ENCODE measurements at places on chromosomes 6 and 20.
A peak's percentile ranks its signal among the peaks of the same experiment; 100 is the strongest.

GRCh38 chr6:5045416-5045815, 39.7 kb upstream of the PPP1R3G start:
- DNase-seq: no peak

DNA sequence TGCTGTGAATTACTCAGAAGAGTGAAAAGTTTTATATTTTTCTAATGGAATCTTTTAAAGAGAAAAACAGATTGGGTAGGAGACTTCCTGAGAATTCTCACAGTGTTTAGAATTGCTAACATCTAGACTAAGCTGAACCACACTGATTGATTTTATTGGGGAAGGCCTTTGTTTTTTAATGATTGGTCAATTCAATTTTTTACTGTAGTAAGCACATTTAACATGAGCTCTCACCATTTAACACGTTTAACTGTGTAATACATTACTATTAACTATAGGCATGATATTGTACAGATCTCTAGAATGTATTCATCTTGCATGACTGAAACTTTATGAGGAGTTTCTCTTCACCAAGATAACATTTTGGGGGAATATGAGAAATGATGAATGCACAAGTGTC, 987.3 kb downstream of the PHF3 start:
- DNase-seq: no peak

DNA sequence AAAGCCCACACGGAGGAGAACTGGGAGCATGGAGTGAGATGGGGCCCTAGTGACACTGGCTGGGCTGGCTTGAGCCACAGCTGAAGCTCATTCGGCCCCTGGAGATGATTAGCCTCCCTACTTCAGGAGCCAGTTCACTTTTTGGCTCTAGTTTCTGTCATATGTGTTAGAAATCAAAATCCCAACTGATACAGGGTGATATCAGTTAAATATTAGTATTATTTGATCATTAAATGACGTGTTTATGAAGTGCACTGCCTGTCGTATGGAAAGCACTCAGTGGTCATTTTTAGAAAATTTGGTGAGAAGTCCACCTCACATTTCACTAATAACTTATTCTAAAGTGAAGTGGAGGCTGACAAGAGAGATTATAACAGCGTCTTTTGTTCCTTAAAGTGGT, 59.0 kb downstream of the TULP4 start:
- DNase-seq: no peak

DNA sequence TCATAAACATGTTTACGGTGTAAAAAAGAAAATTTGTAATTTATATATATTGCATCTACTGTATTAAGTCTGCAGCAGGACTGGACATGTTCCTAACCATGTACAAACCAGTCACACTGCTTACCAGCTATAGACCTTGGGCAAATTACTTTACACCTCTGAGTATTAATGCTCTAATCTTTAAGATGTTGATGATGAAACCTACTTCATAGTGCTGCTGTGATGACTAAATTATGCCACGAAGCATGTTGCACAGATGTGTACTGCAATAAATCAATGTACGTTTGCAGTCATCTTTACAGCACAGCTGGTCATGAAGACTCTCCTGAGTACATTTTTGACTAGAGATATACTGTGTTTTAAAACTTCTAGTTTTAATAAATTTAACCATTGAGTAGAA, 42.6 kb downstream of the PRKN start:
- peak; percentile 24 for DNase-seq

DNA sequence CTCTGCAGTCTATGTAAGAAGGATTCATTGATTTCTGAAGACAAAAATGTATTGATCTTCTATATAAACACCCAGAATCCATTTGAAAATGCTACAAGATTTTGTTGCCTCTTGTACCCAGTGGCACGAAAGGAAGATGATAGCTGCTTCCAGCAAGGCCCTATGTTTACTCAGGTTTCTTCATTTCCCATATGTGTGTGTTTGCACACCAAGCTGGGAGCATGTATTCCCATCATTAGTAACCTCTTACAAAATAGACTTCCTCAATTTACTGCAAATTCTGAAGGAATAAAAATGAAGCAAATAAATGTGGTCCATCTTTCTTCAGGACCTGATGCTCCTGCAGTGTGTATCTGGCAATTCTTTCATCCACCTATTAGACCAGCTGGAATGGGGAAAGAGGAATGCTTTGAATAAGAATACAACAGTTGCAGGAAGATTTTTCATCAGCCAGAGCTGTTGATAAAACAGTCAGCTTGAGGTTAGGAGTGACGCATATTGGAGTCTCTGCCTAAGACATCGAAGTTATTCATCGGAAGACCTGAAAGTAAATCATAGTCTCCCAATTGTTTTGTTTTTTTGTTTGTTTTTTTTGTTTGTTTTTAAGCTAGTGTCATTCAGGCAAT, 132.3 kb downstream of the PDE7B start:
- no peak for DNase-seq

GRCh38 chr20:4443016-4443415, 278.7 kb upstream of the PRND start:
- DNase-seq: no peak

DNA sequence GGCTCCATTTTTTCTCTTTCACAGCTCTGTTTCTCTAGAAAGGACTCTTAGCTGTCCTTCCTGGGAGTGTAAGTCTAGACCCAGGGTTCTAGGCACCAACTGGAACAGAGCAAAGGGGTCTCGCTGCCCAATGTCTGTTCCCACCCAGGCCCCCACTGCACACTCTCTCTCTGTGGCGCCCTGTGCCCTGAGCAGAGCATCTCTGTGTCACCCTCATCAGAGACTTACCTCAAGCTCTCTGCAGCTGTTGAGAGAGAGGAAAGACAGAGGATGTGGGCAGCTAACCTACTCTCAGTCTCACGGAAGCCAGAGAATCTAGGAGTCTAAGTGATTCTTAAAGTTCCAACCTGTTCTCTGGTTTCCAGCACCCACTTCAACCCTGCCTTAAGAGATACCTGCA, 9.5 kb downstream of the NCR2 start:
- no peak for DNase-seq

GRCh38 chr6:3324262-3324942, 65.7 kb downstream of the PSMG4 start:
- no peak for DNase-seq

DNA sequence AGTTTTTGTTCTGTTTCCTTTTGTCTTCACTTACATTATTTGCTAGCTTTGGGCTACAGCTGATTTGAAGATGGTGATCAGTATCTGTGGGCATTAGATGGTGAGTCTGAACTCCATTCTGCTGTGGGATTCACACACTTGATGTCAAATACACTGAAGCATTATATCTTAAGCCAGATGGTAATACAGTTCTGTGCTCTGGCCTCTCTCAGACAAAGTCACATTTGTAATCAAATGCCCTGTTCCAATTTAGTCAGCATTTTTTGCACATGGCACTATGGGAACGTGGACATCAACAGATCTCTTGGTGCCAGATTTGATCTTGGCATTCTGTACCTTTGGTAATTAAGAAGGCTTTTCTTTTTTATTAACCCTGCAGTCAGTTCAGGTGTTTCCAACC, 56.0 kb downstream of the SASH1 start:
- DNase-seq: peak; percentile 20

- DNase-seq: no peak
Measured at GRCh38 chr6:37821446-37821845, 1.9 kb downstream of the ZFAND3 start.

- DNase-seq: no peak
Measured at GRCh38 chr6:140203661-140204147, 829.3 kb upstream of the CITED2 start.

DNA sequence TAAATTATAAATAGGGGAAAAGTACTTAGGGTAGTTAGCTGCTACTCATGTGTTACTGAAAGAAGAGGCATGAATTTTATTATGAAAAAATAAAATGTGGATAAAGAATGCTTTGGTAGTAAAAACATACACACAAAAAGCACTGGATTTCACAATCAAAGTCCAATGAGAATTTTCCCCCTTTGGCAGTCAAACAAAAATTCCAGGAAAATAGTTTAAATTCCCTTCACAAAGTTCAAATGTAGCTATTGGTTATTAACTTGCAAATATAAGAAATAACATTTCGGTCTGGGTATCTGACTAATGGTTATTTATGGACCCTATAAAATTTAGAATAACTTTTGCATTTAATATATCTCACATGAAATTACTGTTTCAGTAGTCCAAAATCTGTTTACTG, 210.4 kb downstream of the FOXC1 start:
- no peak for DNase-seq

DNA sequence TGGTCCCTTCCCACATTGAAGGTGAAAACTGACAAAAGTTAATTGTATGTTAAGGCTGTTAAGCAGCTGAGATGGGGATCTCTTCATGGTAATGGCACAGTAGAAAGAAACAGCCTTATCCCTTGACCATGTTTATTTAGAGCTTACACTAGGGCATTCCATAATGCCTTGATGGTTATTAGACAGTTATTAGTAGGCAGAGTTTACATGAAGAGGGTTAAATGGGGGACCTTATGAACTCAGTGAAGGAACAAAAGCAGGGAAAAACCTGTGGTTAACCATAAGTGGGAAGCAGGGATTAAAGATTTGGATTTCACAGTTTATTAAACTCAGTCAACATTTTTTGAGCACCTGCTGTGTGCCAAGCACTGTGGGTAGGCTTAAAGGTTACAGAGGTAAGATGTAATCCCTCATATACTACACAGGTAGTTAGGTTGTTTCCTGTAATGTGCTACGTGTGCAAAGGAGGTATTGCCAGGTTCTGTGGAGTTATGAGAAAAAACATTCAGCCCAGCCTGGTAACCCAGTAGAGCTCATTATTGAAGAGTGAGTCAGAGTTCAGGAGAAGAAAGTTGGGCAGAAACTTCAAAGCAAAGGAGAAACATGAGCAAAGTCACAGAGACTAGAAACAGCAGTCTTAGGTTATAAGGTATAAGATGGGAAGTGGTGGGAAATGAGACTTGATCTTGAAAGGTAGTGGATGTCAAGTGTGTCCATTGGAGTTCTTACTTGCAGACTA, 32.3 kb upstream of the GNRH2 start:
- DNase-seq: no peak

DNA sequence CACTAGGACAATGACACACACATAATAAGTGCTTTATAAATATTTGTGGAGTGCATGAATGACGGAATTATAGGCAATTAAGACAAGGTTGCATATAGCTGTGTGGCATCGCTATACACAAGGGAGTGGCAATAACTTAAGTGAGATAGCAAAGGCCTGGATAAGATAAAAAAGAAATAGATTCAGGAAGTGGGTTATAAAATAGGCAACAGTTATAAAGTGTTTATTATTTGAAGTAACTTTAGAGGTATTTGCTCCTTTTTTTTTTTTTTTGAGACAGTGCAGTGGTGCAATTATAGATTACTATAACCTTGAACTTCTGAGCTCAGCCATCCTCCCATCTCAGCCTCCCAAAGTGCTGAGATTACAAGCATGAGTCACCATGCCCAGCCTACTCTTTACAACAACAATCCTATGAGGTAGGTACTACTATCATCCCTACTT, 75.9 kb upstream of the LOC128125822 start:
- DNase-seq: no peak

- no peak for DNase-seq
Measured at GRCh38 chr6:152720974-152721373, 23.3 kb downstream of the MYCT1 start.

GRCh38 chr6:81878479-81878878, 126.0 kb upstream of the TENT5A start:
- no peak for DNase-seq

GRCh38 chr6:149895833-149896271, 2.1 kb downstream of the RAET1E start:
- DNase-seq: no peak

GRCh38 chr6:109257494-109257893, 124.8 kb downstream of the CD164 start:
- DNase-seq: no peak

DNA sequence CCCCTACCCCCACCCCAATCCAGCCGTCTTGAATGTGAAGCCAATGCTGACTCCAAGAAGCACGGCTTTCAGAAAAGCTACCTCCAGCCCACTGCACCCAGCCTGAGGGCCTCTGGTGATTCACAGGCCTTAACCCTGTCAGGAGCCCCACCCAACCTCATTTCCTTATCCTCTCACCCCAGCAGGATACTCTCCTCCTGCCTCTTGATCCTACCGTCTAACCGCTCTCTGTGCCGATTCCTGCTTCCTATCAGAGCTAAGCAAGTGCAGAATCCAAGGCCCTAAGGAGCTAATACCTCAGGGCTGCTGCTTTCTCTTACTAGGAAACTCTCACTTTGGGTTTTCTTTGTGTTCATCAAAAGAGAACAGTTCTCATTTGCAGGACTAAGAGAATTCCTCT, 47.2 kb downstream of the TRERF1 start:
- no peak for DNase-seq

DNA sequence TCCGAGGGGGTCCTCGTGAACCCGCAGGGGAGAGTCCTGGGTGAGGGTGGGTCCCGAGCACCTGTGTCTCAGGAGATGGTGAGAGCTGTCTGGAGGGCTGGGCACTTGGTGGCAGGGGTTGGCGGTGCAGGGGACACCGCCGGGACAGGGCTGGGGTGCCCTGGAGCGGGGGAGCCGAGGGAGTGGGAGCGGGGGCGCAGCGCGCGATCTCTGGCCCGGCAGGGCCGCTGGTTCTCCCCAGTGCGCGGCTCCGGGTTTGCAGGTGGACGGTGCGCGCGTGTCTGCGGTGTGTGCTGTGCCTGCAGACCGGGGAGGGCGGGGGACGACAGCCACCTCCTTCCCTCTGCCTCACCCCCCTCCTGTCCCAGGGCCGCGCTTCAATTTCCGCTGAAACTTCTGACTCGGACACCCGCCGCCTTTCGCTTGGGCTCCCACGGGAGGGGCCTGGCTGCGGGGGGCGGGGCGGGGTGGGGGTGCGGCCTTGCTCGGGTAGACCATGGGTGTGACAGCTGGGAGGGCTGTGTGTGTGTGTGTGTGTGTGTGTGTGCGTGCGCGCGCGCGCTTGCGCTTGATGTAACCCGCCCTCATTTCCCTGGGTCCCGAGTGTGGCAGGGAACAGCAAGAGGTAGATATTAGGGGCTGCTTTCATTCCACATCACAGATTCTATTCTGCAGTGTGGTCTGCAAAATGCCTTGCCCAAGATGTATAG, 1.2 kb downstream of the TRIB3 start:
- peak; percentile 76 for DNase-seq

DNA sequence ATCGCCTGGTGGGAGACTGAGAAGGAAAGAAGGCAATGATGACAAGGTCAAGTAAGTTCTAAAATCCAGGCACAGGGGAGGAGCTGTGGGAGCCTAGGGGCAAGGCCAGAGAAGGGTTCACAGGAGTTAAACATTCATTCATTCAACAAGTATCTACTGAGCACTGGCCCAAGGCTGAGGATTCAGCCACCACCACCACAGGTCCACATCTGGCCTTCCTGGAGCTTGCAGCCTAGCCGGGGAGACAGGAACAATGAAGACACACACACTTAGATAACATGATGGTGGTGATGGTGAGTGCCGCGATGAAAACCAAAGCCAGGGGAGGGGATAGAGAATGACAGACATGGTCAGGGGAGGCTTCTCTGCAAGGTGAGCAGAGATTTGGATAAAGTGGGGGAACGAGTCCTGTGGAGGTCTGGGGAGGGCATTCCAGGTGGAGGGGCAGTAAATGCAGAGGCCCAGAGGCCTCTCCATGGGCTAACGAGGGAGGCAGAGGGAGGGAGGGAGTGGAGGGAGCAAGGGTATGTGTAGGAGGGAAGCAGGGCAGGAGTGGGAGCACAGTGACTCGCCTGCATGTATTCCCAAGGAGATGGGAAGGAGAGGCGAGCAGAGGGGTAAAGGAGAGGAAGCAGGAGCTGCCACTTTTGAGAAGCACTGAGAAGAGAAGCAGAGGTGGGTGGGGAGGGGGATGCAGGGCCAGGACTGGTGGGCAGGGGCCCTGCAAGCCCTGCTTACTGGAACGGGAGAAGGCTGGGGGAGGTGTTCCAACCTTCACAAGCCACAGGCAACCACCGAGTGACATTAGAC, 10.5 kb upstream of the RSPO4 start:
- DNase-seq: no peak

Data from NCI-H524 (cell line).